BE2C (cell line): ENCODE measurements at places on chromosomes 7 and 10.

DNA sequence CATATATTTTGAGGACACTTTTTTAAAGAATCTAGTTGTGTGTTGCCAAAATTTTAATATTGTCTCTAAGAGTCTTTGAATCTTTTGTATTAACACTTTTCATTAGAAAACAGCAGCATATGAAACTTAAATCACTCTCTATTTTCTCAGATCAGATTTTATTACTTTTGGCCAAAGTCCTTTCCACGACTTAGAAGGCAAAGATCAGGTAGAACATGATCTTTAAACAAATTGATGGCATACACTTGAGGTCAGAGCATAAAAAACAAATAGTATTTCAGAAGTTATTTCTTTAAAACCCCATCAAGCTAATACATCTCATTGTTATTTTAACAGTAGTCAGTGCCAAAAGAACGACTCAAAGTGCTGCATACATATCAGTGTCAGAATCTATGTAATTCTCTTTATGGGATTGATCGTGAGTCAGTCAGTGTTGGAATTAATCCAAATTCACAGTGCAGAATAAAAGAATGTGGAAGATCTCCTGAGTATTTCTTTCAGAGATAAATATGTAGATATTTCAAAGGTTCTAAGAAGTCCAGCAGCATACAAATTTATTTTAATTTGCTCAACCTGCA is 9.6 kb upstream of the AGMO start:
- DNase-seq, result no peak

- DNase-seq, result no peak
Measured at GRCh38 chr10:131724169-131724545, 176.7 kb upstream of the PPP2R2D start.

DNA sequence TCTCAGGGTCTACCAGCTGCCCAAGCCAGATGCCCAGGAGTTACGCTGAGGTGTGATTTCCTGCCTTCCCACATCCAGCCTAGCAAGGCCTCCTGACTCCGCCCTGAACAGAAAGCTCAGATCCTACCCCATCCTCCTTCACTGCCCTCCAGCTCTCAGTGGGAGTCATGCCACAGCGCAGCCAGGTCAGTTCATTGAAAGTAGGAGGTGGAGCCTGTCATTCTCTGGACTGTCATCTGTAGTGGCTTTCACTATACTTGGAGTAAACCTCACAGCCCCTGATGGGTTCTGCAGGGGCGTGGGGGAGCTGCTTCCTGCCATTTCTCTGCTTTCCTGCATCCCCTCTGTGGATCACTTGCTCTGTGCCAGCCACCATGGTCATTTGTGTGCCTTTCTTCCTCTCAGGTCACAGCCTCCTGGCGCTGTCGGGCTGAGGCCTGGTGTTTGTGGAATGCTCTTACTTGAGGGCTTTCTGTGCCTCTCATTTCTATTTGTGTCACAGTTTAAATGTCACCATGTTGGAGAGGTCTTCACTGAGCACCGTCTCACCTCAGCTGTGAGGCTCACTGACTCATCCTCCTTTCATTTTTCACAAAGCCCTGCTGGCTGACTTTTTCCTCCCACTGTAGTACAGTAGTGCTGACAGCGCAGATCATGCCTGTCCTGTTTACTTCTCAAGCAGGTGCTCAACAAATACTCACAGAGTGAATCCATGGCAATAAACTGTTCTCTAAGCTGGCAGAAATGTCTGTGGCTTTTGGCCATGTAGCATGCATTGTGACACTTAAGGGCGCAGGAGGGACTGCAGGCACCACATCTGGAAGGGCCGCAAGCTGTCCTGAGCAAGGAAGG is 61.0 kb upstream of the TMEM248 start:
- DNase-seq, result no peak

DNA sequence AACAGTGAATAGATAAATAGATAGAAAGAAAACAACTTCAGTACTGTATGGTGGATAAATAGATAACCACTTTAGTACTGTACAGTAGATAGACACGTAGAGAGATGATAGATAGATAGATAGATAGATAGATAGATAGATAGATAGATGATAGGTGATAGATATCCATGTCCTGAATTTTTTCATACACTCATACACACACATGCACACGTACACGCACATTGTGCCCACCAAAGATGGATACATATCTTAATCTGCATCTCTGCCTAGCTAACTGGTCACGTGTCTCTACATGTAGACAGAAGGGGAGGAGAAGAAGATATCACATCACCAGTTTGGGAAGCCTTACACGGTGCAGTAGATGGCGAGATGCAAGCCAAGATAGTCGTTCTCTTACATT is 99.2 kb downstream of the ARID5B start:
- DNase-seq, result no peak

- no peak for DNase-seq
Measured at GRCh38 chr10:127982601-127983000, 75.7 kb downstream of the PTPRE start.

- DNase-seq, result no peak
Measured at GRCh38 chr7:151304856-151305255, 36.8 kb upstream of the NUB1 start.

- DNase-seq, result peak; percentile 75
Measured at GRCh38 chr7:107201795-107202450, 33.1 kb downstream of the HBP1 start.

GRCh38 chr7:158016180-158017097 is 571.2 kb downstream of the PTPRN2 start:
- no peak for DNase-seq

- no peak for DNase-seq
Measured at GRCh38 chr10:29249018-29249417, 39.9 kb upstream of the LYZL1 start.

DNA sequence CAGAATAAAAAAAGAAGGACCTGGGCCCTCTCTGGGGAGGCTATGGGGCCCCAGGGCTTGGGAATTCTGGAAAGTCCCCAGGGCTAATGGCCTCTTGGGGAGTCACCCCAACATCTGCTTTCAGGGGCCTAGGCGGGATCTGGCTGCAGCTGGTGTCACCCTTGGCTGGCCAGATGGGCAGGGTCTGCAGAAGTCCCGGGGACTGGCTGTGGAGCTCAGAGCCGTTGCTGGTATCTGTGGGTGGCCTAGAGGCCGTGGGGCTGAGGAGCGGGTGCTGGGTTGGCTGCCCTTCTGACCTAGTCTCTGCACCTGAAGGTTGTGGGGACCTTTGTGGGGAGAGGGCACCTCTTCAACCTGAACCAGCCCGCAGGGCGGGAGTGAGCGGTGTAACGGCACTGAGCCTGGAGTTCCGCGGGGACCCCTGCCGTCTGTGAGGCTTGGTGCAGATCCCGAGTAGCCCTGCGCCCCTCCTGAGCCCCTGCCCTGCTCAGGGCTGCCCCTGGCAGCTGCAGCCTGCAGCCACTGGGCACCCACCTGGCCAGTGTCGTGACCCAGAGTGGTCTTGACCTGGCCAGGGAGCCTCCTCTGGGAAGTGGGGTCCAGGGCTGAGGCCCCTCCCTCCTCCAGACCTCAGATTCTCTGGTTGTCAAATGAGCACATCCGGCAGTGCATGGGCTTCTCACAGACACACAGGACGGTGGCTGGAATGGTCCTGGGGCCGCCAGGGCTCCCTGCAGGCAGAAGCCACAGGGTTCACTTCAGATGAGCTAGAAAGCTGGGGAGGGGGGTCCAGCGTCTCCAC is 51.5 kb downstream of the UNCX start:
- no peak for DNase-seq

GRCh38 chr10:99661377-99661763 is 2.1 kb downstream of the ENTPD7 start:
- DNase-seq, result no peak

DNA sequence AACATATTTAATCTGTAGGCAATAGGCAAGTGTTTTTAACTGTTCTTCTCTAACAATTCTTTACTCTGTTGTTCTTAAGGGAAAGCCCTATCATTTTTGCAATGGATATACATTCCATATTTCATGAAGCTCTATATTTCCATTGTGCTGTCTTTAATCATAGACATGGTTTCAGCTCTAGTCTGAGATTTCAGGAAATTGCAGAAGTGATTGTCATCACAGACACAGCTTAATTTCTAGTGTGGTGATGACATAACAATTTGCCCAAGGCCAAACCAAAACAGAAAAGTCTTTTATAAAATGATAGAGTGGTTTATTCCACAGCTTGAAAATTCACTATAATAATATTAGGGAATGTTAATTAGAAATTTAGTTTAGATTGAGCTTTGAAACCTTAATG is 494.1 kb upstream of the SEMA3A start:
- no peak for DNase-seq

DNA sequence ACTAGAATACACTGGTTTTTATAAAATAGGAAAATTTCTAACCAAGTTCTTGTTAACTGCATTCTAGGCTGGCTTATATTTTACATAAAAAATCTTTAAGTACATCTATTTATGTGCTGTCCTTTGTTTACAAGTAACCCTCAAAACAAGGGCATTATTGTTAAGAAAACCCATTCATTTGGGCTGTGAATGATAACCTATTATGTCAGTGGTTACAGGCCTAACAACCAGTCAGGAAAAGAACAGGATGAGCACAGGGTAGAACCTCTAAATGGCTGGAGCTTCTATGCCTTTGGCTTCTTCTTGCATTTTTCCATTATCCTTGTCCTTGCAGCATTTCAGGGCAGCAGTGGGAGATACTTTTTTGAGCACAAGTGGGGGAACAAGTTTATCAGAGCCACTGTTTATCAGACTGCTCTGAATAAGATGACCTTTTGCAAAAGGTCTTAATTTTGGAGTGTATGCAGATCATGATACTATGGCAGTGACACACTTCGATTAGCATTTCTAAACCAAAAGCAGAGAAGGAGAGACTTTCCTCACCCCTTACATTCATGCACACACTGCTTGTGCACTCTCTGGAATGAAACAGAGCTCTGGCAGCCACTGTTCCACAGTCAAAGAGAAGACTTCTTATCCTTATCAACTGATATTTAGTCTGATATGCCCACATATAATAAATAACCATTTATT is 10.9 kb downstream of the GPR37 start:
- DNase-seq, result no peak

- DNase-seq, result peak; percentile 33
Measured at GRCh38 chr10:94194256-94194655, 168.5 kb downstream of the NOC3L start.

GRCh38 chr7:98418636-98419315 is 17.9 kb upstream of the BAIAP2L1 start:
- peak; percentile 16 for DNase-seq
